NCI-H1092 (cell line): ENCODE measurements at places on chromosomes 2 and 18.

DNA sequence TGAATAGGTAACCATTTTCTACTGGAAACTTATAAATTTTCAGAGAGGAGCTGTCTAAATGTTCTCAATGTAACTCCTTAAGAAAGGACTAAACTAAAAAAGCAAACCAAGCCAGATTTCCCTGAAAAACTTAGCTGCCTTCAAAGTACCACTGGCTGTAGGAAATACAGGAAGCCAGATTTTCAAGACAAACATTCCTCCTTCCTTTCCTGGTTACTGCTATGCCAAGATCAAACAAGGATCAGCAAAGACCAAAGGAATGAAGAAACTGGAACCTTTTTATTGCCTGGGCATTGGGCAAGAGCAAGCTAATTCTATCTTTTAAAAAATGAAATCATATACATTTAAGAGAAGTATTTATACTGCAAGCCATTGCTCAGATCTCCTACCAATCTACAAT is 212.7 kb downstream of the DYM start:
- DNase-seq, result no peak

- DNase-seq, result no peak
Observed at GRCh38 chr2:20390524-20391123, 40.0 kb upstream of the PUM2 start.

DNA sequence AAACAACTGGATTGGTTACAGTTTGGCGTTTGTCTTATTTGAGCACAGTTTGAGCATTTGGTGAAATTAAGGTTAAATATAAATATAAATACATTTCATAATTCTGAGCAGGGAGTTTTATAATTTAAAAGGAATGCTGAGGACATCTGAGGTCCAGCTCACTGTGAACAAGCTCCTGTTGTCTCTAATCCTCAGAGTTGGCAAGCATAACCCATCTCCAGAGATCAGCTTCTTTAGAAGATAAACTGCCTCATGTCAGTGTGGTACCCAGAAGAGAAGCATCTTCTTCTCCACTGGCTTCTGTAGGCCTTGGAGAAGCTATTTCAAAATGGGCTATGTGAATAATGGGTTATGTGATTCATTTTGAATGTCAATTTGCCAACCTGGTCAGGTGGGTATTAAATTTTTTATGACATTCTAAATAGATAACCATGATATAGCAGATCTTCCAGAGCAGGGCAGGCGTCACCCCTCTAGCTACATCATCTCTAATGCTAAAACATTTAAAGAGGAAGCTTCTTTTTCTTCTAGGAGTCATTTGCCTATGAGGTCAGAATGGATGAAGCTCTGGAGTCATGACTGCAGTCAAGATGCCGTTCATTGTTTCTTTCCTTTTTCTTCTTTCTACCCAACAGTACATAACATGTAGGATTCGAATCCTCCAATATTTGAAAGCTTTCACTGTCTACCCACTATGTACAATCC is 324.0 kb downstream of the RNF144A start:
- no peak for DNase-seq

GRCh38 chr18:478681-479080 is 21.8 kb downstream of the COLEC12 start:
- no peak for DNase-seq

DNA sequence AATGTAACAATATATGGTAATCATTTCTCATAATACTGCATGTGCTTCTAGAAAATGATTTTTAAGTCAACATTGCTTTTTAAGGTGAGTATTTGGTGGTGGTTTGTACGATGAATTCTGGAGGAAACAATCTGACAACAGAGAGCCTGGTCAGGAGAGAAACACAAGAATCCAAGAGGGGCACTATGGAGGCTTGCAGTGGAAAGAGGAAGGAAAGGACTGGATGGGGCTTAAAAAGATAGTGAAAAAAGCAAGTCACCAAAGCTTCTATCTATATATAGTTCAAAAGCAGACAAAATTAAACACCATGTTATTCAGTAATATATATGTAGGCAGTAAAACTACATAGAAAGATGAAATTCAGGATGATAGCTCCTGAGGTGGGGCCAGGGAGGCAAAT is 109.4 kb upstream of the SERTAD2 start:
- no peak for DNase-seq

DNA sequence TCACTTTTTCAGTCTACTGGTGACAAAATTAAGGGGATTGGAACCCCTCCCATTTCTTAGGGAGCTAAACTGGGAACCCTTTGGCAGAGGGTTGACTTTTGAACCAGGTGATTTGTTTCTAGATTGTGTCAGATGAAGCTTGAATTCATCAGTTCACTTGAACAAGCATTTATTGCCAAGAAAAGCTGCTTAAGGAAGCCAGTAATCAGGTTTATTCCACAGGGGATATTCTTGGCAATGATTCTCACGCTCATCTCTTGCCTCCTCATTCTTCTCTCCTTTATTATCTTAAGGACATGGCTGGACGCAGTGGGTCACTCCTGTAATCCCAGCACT is 101.0 kb downstream of the ALPK2 start:
- no peak for DNase-seq

DNA sequence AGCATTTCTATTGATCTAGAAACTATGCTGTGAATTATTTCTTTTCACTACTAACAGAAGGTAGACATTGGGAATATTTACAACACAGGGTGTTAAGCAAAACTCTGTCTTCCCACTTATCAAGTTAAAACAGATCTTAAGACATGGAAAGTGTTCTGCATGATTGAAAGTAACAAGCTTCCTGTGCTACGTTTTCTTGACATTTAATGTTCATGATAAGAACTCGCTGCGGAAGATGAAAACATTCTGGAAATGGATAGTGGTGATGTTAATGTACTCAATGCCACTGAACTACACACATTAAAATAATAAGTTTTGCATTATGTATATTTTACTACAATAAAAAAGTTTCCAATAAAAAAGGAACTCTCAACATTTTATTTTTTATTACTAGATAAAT is 74.4 kb upstream of the SCN7A start:
- no peak for DNase-seq
